ENCODE measurements at places on chromosomes 4 and X.

DNA sequence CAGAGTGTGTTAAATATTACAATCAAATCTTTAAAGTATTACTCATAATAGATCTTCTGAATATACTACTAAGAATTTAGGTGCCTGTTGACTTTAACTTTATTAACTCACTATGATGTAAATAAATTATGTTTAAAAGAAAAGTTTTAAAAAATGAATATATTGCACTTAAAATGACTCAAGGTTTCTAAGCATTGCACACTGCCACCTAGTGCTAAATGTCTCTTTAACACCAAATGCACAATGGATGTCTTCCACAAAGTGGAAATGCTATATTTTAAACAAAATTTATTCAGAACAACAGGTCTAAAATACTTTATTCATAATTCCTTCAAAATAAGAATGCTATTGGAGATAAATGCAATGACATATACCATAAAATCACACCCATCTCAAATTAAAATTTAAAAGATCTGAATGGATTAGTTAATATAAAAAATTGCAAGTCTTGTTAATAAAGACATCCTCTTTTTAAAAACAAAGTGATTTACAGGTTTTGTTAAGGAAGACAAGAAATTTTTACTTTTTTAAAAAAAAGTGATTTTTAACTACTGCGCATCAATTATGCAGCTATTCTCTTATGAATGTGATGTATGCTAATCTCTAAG lies 5.5 kb downstream of the INPP4B start:
- no peak for DNase-seq

- DNase-seq = no peak
These were observed 102.1 kb upstream of the RASGEF1B start for GRCh38 chr4:81573840-81574239.

DNA sequence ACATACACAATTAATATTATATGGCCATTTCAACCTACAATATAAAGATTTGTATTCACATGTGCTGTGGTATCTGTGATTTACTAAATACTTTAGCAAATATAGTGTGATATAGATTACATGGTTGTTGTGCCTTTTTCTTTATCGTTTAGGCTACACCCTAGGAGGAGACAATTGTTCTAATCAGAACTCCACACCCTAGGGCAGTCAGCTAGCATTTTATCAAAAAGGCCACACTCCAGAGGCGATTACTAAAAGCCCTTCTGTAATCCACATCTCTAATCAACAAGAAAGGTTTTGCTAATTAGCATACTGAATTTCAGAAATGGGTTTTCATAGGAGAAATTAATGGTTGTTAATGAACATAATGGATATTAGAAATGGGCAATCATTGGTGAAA lies 319.5 kb upstream of the NOCT start:
- no peak for DNase-seq

DNA sequence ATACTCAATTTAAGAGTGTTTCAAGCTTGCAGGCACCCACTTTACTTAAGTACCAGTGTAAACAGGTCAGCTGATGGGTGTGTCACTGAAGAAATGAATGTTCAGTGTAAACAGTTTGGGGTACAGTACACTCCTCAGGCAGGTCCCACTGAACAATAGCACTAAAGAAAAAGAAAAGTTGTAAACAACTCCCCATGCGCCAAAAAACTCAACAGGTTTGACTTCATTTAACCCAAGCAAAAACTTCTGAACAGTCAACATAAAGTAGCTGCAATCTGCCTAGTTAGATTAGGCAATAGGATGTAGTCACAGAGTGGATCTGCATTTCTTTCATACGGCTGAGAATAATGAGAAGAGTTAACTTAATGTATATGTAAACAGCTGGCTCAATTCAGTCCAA lies 93.2 kb downstream of the FAM13A start:
- DNase-seq = no peak

DNA sequence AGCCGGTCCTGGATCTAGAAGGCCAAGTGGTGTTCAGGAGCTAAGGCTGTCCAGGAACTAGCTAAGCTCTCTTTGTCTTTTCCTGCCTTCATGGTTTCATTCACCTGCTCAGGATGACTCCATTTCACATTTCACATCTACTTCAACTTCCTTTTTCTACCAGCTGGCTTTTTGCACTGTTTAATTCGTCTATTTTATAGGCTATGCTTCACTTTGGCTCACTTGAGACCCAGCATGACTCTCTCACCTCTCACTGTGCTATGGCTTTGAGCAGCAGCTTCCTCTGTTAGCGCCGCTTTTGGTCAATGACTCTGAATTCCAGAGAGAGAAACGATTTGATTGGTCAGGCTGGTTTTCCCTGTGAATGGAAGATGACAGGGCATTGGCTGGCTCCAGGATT lies 213.5 kb upstream of the CLNK start:
- DNase-seq = no peak

- no peak for DNase-seq
These were observed 69.6 kb downstream of the NOCT start for GRCh38 chr4:139085141-139085540.

DNA sequence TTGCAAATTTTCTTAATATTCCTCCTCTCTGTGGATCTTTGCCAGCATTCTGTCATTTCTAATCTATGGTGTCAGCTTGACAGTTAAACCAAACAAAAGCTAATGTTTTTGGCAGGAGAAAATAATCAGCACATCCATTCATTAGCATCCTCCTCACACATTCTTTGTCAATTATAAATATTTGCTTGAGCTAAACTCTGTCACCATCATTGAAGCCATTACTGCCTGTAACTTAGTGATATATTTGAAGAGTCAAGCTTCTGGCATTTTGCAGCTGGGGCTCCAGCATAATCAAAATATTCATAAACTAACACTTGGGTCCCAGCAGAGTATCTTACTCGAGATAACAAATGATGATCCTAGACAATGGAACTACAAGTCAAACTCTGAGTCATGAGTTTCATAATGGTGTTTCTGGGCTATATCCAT lies 126.1 kb downstream of the EIF4E start:
- DNase-seq = no peak

GRCh38 chrX:129650183-129650689 lies 4.5 kb downstream of the APLN start:
- no peak for DNase-seq

- no peak for DNase-seq
These were observed 13.7 kb upstream of the TMPRSS11B start for GRCh38 chr4:68259191-68259590.

- no peak for DNase-seq
These were observed 42.3 kb downstream of the TBC1D14 start for GRCh38 chr4:6951880-6952381.

GRCh38 chrX:34300871-34301270 lies 168.8 kb upstream of the FAM47A start:
- no peak for DNase-seq

- no peak for DNase-seq
These were observed 10.2 kb upstream of the CASK start for GRCh38 chrX:41933546-41933945.

DNA sequence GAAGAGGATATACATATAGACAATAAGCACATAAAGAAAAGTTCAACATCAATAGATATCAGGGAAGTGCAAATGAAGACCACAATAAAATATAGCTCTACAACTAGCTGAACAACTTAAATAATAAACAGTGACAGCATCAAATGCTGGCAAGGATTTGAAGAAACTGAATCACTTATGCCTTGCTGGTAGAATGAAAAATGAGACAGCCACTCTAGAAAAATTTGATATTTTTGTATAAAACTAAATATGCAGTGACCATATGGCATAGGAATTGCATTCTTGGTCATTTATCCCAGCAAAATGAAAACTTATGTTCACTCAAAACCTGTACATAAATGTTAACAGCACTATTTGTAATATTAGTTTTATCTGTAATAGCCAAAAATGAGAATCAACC lies 1102.0 kb downstream of the C4orf33 start:
- DNase-seq = no peak

- DNase-seq = no peak
These were observed 48.0 kb downstream of the GATB start for GRCh38 chr4:151712777-151713176.

GRCh38 chrX:147763131-147763530 lies 148.6 kb upstream of the FMR1 start:
- DNase-seq = no peak

- peak; percentile 47 for DNase-seq
These were observed 2.2 kb upstream of the MID2 start for GRCh38 chrX:107823456-107823855.

DNA sequence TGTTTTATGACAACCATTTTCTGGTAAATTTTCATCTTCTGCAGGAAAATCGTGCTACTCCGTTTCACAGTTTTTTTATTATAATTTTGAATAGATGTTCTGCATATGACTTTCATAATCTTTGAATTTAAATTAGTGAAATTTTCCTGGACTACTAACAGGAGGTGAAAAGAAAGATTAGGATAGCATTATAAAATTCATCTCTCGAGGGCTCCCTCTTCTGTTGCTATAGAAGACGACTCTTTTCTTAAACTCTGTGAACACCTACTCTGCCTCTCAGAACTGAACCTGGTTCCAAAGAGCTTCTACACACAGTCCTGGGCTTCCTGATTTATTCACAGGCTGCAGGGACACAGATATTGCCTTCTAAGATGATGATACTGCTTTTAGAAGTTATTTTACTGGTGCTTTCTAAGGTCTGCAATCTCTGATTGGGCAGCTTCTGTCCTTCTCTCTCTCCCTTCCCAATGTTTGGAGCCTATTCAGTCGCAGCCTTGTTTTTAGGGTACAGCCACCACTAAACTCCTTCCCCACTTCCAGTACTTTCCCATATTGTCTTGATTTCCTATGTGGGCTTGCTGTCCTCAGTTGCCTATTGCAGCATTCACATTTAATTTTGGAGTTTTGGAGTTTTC lies 10.1 kb upstream of the SAP30 start:
- DNase-seq = no peak

DNA sequence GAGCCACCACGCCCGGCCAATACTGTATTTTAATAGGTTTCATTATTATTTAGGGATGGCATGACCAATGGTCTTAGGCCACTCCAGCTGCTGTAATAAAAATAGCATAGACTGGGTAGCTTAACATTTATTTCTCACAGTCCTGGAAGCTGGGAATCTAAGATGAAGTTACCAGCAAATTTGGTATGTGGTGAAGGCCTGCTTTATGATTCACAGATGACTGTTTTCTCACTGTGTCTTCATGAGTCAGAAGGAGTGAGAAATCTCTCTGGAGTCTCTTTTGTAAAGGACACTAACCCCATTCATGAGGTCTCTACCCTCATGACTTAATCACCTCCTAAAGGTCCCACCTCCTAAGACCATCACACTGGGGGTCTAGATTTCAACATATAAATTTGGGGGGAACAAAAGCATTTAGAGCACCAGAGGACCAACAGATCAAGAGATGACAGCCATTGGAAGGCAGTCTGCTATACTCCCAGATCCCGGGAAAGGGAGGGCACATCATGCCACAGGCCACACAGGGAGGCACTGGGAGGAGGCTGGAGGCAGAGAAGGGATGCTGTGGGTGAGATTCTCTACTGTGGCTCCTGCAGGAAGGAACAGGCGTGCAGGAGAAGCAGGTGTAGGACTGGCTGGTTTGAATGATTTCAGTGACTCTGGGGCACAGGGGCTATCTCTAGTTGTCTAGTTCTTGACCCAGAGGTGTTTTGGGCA lies 335.8 kb upstream of the SFRP2 start:
- peak; percentile 96 for DNase-seq

- no peak for DNase-seq
These were observed 6.4 kb upstream of the HAUS7 start for GRCh38 chrX:153476666-153477363.

DNA sequence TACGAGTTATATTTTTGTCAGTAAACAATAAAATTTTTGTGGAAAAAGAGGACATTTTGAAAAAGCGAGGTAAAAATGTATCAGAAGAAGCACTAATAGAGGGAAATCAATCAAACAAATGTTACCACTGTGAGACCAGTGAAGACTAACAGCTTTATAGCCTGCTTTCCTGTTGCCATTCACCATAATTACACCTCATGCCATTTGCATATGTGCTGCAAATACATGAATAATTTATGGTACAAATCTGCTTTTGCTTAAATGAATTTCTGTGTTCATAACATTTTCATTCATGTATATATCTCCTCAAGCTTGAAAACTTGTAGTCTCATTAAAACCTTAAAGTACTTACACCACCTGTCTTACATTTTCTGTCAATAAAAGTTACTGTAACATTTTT lies 830.8 kb downstream of the ADGRL3 start:
- DNase-seq = no peak
